Calu3 (cell line): ENCODE measurements at places on chromosomes 2 and 18. TPM values are rescaled to one million over a fixed set of nuclear protein-coding genes. Genes with fewer than 3 reads are reported as not detected.

- DNase-seq, result no peak
Observed at GRCh38 chr2:161141033-161141432, 19.2 kb upstream of the TANK start.

- DNase-seq, result no peak
Observed at GRCh38 chr18:58871514-58872420, 7.1 kb downstream of the ZNF532 start.

USP40 gene
- total RNA-seq, result 44.2 and 45.8 TPM in 2 replicates

LCT gene
- total RNA-seq, result 1.3 and 1.4 TPM in 2 replicates

TEKT4 gene
- 0.24 TPM in 1 of 2 replicates, not detected in the other for total RNA-seq

SNTG2 gene
- not detected in 2 replicates for total RNA-seq

WDR33 gene
- total RNA-seq, result 61.1 and 64.7 TPM in 2 replicates
